Kidney epithelial cell (primary cell): ENCODE measurements at places on chromosomes 5 and 9. TPM values are rescaled to one million over a fixed set of nuclear protein-coding genes. Genes with fewer than 3 reads are reported as not detected.

DNA sequence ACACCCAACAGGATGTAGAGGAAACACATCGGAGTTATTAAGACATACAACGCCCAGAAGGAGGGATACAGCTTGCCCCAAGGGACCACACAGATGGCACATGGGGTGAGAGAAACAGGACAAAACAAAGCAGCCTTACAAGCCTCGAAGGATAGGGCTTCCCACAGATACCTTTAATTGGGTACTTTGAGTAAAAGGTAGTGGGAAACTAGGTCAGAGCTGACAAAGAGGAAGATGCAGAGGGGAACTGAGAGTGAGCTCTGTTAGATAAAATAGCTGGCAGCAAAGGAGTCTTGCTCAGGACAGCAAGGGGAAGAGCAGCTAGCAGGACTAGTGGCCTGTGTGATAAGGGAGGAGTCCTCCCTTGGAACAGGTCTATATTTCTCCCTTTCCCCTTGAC lies 48.2 kb downstream of the OTP start:
- DNase-seq: no peak

DNA sequence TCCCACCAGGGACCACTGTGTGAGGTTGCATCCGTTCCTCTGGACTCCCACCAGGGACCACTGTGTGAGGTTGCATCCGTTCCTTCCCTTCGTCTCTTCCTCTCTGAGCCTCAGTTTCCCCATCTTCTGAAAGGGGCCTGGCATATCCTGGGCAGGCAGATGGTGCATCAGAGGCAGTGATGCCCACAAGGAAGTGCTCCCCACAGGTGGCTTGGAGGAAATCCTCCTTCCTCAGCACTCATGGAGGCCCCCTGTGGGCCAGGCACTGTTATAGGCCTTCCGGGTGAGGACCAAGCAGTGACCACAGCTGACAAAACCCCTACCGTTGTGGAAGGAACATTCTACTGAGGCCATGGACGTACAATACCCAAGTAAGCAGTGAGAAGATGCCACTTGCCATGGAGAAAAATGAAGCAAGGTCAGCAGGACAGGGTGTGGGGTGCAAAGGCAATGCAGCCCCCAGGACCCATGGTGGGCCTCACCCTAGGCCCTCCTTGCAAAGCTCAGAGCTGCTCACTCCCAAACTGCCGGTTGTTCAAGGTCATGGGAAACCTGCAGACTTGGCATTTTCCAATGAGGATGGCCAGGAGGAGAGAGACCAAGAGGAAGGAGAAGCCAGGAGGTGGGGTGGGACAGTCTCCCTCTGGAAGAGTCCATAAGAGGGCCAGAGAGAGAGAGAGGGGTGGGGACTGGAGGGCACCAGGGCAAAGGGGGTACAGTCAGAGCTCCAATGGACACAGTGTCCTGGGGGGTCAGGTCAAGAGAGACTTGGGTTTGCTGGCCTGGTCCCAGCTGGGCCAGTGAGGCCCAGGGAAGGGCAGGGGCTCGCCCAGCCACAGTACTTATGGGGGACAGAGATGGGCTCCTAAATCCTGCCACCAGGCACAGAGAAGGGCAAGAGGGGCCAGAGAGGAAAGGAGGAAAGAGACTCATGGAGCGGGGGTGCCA lies 51.1 kb downstream of the C9orf50 start:
- DNase-seq: no peak

- DNase-seq: no peak
Observed at GRCh38 chr9:78438211-78438610, 141.3 kb downstream of the PSAT1 start.

DNA sequence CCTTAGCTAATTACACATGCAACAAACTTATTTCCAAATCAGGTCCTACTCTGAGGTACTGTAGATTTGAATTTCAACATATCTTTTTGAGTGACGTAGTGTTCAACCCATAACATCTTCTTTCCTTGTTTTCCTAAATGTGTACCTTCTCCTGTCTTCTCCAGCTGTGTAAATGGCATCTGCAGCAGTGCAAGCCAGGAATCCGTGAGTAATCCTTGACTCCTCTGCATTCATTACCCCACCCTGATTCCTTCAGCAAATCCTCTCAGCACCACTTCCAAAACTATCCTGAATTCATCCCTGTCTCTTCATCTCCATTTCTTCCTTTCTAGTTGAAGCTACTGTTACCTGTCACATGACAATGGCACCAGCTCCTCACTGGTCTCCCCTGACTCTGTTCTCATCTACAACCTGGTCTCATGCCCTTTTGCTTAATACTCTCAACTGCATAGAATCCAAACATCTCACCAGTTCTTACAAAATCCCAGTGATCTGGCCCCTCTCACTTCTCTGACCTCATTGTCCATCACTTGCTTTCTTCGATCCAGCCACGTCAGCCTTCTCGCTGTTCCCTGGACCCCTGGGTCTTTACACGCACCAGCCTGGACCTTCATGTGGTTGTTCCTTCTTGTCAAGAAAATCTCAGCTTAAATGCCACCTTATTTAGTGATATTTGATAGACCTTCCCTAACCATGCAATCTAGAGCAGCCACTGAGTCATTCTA lies 14.6 kb upstream of the TRAF1 start:
- no peak for DNase-seq

DNA sequence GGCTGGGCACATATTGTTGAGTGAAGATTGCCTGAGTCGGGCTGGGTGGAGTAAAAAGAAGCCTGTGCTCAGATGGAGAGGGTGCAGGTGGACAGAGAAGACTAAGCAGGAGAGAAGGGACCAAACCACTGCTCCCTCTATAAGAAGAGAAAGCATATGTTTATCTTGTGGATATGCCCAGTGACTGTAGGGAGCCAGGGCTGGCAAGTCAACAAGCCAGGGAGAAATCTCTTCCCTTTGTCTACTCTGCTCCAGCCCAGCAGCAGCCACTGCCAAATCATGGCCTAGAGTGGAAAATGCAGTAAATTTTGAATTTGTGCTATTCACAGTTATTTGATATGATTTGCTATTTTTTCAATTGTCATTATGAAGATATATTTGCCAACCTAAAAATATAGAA lies 33.2 kb upstream of the TRIM36 start:
- no peak for DNase-seq

- no peak for DNase-seq
Observed at GRCh38 chr9:121809356-121810050, 158.1 kb downstream of the DAB2IP start.

- DNase-seq: no peak
Observed at GRCh38 chr5:95788493-95788892, 34.0 kb downstream of the GLRX start.

DNA sequence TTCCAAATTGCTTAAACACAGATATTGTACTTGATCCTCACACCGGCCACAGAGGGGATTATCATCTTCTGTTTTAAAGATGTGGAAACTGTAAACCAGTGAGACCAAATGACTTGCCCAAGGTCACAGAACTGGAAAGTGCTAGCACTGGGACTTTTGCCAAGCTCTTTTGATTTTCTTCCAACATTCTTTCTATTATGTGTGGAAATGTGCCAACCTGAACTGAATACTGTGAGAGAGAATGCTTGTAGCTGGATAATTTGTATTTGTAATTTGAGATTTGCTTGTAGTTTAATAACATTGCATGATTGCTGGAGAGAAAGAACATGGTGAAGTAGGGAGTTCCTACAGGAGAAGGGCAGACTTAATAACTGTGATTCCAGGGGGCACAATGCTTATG lies 977.9 kb upstream of the NUDT12 start:
- DNase-seq: no peak

- no peak for DNase-seq
Observed at GRCh38 chr9:3909966-3910650, 384.3 kb upstream of the RFX3 start.

- peak; percentile 23 for DNase-seq
Observed at GRCh38 chr9:86500667-86501435, 146.6 kb upstream of the TUT7 start.

GRCh38 chr5:131357739-131358561 lies 94.1 kb downstream of the CDC42SE2 start:
- no peak for DNase-seq

DNA sequence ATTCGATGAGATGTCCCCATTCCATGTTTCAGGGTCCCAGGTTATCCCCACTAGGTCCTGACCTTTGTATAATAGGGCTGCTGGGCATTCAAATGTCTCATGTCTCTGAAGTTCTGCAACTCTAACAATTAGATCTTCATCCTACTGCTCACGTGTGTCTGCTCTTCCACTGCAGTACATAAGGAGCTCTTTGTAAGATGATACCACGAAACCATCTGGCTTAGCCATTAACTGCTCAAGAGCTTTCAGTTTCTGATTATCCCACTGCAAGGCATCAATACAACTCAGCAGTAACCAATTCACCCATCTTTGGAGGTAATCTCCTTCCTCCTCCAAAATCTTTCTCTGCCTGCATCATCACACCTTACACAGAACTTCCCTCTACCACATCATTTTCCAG lies 49.9 kb upstream of the PPP2CA start:
- peak; percentile 31 for DNase-seq

The MOB3B gene
- 1.4 and 1.9 TPM in 2 replicates for total RNA-seq

The SPATA31C1 gene
- not detected in 2 replicates for total RNA-seq

The AFAP1L1 gene
- 15.3 and 15.5 TPM in 2 replicates for total RNA-seq

The SLC1A1 gene
- 4.7 and 6.1 TPM in 2 replicates for total RNA-seq

The TAF11L5 gene
- not detected in 2 replicates for total RNA-seq

The NKD2 gene
- 1.0 and 1.7 TPM in 2 replicates for total RNA-seq

The PCDHB8 gene
- total RNA-seq: 0.34 and 0.84 TPM in 2 replicates

The DNM1 gene
- 16.2 and 20.5 TPM in 2 replicates for total RNA-seq

The SLC6A18 gene
- total RNA-seq: not detected in 2 replicates

The DENND1A gene
- 14.5 and 20.6 TPM in 2 replicates for total RNA-seq

The SOHLH1 gene
- total RNA-seq: not detected in 2 replicates

The CATSPER3 gene
- total RNA-seq: 0.13 TPM in 1 of 2 replicates, not detected in the other
